Natural killer cell treated with Interleukin-12 subunit alpha and Interleukin-12 subunit beta and Interleukin-15 and Interleukin-18, amount 100 ng/mL, for 72 hours (primary cell): ENCODE measurements at places on chromosomes 6 and 20.
A peak's percentile ranks its signal among the peaks of the same experiment; 100 is the strongest.

DNA sequence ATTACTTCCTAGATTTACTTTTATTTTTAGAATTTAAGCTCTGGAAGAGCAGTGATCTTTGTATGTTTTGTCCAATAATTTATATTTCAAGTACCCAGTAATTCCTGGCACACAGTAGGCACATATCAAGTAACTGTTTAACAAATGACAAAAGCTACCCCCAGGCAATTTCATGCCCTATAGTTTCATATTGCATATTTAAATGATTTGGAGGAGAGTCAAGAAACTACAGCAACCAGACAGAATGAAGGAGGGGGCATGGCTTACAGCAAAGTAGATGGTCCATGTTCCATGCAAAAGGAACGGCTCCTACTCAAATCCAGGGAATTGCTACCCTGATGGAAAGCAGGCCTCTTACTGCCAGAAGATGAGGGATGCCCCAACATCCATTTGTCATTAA is 113.5 kb downstream of the ARHGAP18 start:
- DNase-seq: no peak

GRCh38 chr6:143099647-143100046 is 39.0 kb downstream of the AIG1 start:
- no peak for DNase-seq

GRCh38 chr6:140018588-140018987 is 644.1 kb upstream of the CITED2 start:
- DNase-seq: no peak

DNA sequence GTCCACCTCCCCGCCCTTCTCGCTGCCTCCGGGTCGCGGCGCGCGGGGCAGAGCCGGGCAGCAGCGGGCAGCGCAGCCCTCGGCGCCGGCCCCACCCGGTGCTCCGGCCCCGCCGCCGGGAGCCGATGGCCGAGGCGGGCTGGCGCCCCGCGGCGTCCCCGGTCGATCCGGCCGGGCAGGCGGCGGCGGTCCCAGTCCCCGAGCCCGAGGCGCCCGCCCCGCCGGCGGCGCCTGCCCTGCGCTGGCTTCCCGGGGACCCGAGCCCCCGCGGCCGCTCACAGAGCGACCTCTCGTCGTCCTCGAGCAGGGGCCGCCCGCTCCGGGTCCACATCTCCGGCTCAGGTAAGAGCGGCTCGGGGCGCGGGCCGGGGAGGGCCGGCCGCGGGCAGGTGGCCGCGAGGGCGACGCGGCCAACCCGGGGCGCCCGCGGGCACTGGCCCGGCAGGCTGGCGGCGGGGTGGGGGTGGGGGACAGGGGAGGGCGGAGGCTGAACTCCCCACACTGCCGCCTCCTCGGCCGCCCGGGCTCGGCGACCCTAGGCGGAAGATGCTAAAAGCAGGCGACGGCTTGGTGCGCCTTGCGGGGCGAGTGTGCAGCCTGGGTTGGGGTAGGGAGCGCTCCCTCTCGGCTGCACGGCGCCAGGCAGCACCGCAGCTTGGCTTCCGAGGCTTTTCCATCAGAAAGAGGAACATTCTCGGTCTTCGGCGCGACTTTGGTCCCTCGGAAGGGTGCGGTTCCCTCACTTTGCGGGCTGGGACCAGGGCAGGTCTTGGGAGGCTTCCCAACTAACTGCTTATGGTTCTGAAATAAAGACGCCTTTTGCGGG is 25.6 kb upstream of the FUCA2 start:
- peak; percentile 73 for DNase-seq

DNA sequence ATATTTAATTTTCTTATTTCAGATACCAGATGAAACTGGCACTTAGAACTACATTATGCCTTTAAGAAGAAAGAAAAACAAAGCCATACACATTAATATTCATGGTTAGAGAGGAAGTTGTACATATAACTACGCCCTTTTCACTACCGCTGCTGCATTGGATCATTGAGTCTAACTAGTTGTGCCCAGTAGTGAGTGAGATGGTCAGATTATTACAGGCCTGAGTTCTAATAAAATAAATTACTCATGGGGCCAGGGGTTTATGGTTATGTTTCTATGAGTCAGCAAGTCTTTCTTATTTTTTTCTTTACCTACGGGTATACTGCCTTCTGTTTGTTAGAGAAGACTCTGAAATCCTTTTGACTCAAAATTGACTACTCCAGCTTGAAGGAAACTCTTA is 11.5 kb downstream of the RIOK1 start:
- DNase-seq: no peak

- DNase-seq: no peak
Observed at GRCh38 chr6:147361311-147361981, 147.0 kb upstream of the SAMD5 start.

GRCh38 chr20:10366898-10367692 is 66.9 kb downstream of the MKKS start:
- no peak for DNase-seq

GRCh38 chr20:48754292-48754691 is 73.5 kb downstream of the PREX1 start:
- no peak for DNase-seq

GRCh38 chr6:76275746-76276145 is 203.3 kb upstream of the IMPG1 start:
- DNase-seq: no peak

- DNase-seq: no peak
Observed at GRCh38 chr6:100344321-100344720, 120.4 kb downstream of the SIM1 start.

DNA sequence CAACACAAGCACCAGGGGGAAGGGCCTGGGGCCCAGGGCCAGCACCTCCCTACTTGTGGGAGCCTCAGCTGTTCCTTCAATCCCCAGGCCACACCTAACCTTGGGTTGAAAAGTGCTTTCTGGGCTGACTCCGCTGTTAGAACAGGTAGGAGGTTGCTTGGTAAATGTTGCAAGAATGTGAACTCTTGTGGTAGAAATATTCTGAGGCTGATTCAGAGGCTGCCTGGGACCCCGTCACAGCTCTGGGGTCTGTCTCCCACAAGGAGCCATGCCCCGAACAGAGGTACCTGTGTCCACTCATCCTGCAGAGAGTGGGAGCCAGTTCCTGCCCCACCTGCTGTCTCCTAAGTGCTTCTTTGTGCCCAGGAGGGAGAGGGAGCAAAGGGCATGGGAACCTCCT is 14.4 kb upstream of the MAS1L start:
- no peak for DNase-seq

GRCh38 chr6:7721649-7722048 is 4.2 kb upstream of the BMP6 start:
- DNase-seq: no peak

GRCh38 chr6:35015996-35016395 is 125.1 kb downstream of the TCP11 start:
- DNase-seq: no peak

GRCh38 chr6:52834481-52834880 is 6.1 kb downstream of the GSTA5 start:
- DNase-seq: no peak

GRCh38 chr6:33994472-33995308 is 151.2 kb downstream of the GRM4 start:
- no peak for DNase-seq

GRCh38 chr6:166485651-166486535 is 100.6 kb downstream of the RAMACL start:
- DNase-seq: peak; percentile 57

GRCh38 chr20:47352332-47353238 is 3.9 kb downstream of the ZMYND8 start:
- no peak for DNase-seq

DNA sequence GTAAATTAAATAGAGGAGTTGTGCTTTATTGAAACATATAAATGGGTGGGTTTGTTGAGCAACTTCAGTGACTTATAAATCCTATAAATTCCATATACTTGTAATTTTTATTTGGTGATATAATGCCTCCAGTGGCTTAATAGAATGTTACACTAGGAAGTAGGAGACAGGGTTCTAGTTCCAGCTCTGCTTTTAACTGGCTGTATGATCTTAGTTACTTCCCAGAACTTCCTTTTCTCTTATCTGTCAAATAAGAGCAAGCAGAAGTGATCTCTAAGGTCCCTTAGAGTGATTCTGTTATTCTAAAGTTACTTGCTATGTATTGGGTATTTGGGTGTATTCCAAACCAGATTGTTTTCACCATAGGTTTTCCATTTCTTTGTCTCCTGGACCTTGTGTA is 10.2 kb downstream of the ZSCAN23 start:
- DNase-seq: no peak

DNA sequence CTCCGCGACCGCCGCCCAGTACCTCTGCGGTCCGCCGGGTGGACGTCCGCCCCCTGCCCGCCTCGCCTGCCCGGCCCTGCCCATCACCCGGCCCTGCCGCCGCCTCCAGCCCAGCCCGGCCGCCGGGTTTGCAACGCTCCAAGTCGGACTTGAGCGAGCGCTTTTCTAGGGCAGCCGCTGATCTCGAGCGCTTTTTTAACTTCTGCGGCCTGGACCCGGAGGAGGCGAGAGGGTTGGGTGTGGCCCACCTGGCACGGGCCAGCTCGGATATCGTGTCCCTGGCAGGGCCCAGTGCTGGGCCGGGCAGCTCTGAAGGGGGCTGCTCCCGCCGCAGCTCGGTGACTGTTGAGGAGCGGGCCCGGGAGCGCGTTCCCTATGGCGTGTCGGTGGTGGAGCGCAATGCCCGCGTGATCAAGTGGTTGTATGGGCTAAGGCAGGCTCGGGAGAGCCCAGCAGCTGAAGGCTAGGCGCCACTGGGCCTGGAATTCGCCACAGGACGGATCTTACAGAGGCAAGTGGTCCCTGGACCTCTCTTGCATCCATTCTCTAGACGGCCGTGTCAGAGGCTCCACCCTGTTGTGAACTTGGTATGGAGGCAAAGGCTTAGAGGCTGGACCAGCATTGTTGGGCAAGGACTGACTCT is 11.8 kb downstream of the FAM110A start:
- DNase-seq: no peak

DNA sequence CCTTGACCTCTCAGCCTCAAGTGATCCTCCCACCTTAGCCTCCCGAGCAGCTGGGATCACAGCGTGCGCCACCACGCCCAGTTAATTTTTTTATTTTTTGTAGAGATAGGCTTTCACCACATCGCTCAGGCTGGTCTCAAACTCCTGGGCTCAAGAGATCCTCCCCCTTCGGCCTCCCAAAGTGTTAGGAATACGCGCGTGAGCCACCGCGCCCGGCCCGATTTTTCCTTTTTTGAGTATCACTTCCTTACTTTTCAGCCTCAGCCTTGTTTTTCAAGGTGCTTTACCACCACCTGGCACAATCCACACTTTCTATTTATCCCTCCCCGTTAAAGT is 791 bp upstream of the STX11 start:
- DNase-seq: no peak

GRCh38 chr6:130076512-130076911 is 58.1 kb downstream of the L3MBTL3 start:
- DNase-seq: no peak

GRCh38 chr6:34079899-34080298 is 66.0 kb downstream of the GRM4 start:
- DNase-seq: no peak
